ENCODE measurements at places on chromosomes 4 and X.

DNA sequence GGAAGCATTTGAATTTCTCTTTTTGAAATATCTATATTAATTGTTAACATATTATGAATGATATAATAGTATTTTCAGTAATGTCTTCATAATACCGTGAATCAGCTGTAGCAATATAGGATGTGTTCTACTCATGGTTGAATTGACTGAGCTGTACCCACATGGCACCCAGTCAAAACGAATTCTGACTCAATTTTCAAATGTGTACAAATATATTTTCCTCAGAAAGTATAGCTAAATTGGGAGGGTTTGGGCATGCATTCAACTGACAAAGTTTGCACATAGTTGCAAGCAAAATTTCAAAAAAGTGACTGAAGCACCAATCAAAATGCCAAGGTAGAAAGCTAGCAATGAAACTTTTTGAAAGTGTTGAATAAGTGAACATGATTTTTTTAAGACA, 188.9 kb downstream of the NAF1 start:
- DNase-seq: no peak

DNA sequence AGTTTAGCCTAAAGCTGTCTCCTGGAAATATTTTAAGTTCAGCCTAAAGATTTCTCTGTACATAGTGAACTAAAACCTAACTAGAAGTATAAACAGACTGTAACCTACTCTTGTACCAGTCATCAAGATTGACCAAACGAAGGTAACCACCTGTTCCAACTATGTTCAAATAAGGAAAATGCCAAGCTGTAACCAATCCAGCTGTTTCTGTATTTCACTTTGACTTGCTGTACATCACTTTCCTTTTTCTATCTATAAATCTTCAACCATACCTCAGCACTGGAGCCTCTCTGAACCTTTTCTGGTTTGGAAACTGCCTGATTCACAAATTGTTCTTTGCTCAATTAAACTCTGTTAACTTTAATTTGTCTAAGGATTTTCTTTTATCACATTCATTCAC, 3.1 kb upstream of the CYSLTR1 start:
- DNase-seq: no peak

GRCh38 chrX:40853004-40853815, 117.9 kb upstream of the MED14 start:
- DNase-seq: no peak

- no peak for DNase-seq
These were observed 833.9 kb upstream of the PRKX start for GRCh38 chrX:4547213-4547836.

- DNase-seq: no peak
These were observed 2.5 kb downstream of the CCNI start for GRCh38 chr4:77073106-77073809.

DNA sequence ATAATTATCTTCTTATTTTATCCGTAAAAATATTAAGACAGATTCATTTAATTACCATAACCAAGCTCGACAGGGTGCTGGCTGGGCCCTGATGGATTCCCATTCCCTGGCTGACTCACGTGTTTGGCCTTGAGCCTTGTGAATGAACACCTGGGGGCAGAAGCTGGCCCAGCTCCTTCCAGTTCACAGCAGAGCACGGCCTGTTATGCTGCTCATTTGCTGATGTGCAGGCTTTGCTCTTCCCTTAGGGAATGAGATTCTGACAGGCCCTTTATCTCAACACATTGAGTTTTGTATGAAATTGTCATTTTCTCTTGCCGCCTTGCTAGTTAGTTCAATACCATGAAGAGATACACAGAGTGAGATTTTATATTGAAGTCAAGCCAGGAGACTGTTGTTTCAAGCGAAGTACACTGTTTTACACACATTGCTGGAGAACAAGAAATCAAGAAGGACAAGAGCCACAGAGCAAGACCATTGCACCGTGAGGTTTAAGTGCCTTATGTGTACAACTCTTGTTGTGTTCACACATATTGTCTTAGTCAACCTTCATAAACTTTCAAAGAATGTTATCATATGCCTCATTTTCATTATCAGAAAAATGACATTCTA, 1583.3 kb downstream of the STIM2 start:
- no peak for DNase-seq

GRCh38 chr4:63607169-63607872, 801.9 kb downstream of the TECRL start:
- no peak for DNase-seq

DNA sequence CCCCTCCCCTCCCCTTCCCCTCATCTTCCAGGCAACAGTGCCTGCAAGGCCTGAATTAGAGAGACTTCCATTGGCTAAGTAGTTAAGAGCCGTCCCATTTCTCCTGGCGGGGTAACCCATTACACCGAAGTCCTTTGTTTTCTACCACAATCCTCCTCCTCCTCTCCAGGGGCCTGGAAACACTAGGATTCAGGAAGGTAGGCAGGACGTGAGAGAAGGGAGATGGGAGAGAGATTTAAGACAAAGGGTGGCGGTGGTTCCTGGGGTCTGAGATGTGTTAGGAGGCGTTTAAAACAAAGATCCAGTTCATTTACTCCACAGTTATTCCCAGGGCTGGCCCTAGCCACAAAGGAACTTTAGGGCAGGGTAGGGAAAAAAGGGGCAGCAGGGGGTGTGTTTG, 28.0 kb downstream of the NYX start:
- DNase-seq: no peak

Data from NCI-H1105 (cell line).